ENCODE measurements at places on chromosomes 7 and 10. TPM values are rescaled to one million over a fixed set of nuclear protein-coding genes. Genes with fewer than 3 reads are reported as not detected.

DNA sequence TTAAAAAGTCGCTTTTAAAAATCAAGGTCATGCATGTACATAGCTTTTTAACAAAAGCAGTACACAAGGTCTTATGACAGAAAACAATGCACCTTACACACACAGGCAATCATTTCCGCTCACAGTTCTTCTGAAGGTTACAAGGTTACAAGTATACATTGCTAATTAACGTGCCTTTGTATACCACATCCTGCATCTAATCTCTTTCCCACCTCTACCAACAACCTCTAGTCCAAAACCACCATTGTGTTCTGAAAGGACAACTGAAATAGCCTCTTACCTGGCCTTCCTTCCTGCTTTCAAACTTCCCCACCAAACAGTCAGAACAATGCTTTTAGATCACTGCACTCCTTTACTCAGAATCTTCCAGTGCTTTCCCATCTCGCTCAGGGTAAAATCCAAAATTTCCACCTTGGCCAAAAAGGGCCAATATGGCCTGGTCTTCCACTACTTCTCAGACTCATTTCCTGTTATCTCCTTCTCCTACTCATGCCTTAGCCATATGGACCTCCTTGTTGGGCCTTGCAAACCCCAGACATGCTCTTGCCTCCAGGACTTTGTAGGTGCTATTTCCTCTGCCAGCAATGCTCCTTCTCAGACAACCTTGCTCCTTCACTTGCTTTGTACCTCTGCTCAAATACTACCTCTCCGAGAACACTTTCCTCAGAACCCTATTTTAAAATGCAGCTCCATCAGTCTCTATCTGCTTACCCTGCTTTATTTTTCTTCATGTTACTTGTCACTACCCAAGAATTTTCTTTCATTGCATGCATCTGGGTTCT, 205.4 kb downstream of the DNAJC1 start:
- H3K4me1 ChIP-seq = no peaks in the 10 kb centered on the region
- no peaks in the 10 kb centered on the region for H3K27me3 ChIP-seq
- no peak overlapping the region for H3K27ac ChIP-seq
- no peak overlapping the region for H3K4me3 ChIP-seq
- no peaks in the 10 kb centered on the region for H3K36me3 ChIP-seq
- DNase-seq = no peak

- H3K4me3 ChIP-seq = no peak overlapping the region
- peaks cover 4% of the 10 kb centered on the region for H3K36me3 ChIP-seq
- no peak overlapping the region for H3K27ac ChIP-seq
- no peaks in the 10 kb centered on the region for H3K27me3 ChIP-seq
- H3K4me1 ChIP-seq = 0 out of 2 replicates have a peak, but pooled peaks cover 3% of the 10 kb centered on the region
Observed at GRCh38 chr10:17237149-17237527, 9.1 kb downstream of the VIM start.

- no peaks in the 10 kb centered on the region for H3K4me1 ChIP-seq
- DNase-seq = peak; percentile 76
- no peaks in the 10 kb centered on the region for H3K36me3 ChIP-seq
- H3K27me3 ChIP-seq = no peaks in the 10 kb centered on the region
- H3K4me3 ChIP-seq = no peak overlapping the region
Observed at GRCh38 chr10:123043409-123043925, 34.7 kb downstream of the ACADSB start.

GRCh38 chr10:1726861-1727260, 10.5 kb downstream of the ADARB2 start:
- no peak for DNase-seq
- H3K27me3 ChIP-seq = no peaks in the 10 kb centered on the region
- no peaks in the 10 kb centered on the region for H3K4me1 ChIP-seq
- no peaks in the 10 kb centered on the region for H3K36me3 ChIP-seq
- no peak overlapping the region for H3K27ac ChIP-seq

DNA sequence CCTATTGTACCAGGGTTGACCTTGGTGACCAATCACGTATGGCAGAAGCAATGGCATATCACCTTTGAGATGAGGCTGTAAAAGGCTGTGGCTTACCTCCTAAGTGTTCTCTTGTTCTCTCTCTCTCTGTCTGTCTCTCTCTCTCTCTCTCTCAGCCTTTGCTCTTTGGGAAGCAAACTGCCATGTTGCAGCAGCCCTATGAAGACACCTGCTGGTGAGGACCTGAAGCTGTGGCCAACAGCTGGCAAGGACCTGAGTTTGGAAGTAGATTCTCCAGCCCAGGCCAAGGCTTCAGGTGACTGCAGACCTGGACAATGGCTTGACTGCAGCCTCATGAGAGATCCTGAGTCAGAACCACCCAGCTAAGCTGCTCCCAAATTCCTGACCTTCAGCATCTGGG, 161.4 kb downstream of the GPAM start:
- DNase-seq = no peak
- no peaks in the 10 kb centered on the region for H3K4me1 ChIP-seq
- no peak overlapping the region for H3K27ac ChIP-seq
- H3K4me3 ChIP-seq = no peak overlapping the region
- H3K27me3 ChIP-seq = no peaks in the 10 kb centered on the region
- no peaks in the 10 kb centered on the region for H3K36me3 ChIP-seq

DNA sequence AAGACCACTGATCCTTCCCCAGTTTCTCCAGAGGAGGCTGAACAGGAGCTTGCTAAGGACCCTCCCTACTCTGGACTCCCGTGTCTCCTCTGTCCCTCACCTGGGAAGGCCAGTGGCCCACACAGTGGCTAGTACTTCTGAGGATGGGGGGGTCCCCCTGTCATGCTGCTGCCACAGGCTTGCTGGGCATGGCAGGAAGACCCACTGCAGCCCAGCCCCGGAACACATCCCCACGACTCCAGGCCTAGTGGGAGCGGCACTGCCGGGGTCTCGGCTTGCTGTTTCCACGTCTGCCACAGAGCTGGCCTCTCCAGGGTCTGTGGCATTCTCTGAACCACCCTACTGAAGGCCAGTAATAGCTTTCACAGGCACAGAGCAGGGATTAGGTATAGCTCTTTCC, 25.9 kb upstream of the NPFFR1 start:
- no peaks in the 10 kb centered on the region for H3K4me1 ChIP-seq
- H3K27ac ChIP-seq = no peak overlapping the region
- no peaks in the 10 kb centered on the region for H3K27me3 ChIP-seq
- DNase-seq = no peak

- H3K4me1 ChIP-seq = no peaks in the 10 kb centered on the region
- H3K27me3 ChIP-seq = no peaks in the 10 kb centered on the region
- no peaks in the 10 kb centered on the region for H3K36me3 ChIP-seq
- H3K4me3 ChIP-seq = no peak overlapping the region
Observed at GRCh38 chr7:15313361-15313760, 248.5 kb downstream of the AGMO start.

GRCh38 chr7:30977896-30978564, 14.3 kb downstream of the GHRHR start:
- H3K36me3 ChIP-seq = no peaks in the 10 kb centered on the region
- DNase-seq = peak; percentile 74
- H3K4me1 ChIP-seq = peaks cover 8% of the 10 kb centered on the region
- peaks cover 27% of the 10 kb centered on the region for H3K27me3 ChIP-seq
- no peak overlapping the region for H3K27ac ChIP-seq

DNA sequence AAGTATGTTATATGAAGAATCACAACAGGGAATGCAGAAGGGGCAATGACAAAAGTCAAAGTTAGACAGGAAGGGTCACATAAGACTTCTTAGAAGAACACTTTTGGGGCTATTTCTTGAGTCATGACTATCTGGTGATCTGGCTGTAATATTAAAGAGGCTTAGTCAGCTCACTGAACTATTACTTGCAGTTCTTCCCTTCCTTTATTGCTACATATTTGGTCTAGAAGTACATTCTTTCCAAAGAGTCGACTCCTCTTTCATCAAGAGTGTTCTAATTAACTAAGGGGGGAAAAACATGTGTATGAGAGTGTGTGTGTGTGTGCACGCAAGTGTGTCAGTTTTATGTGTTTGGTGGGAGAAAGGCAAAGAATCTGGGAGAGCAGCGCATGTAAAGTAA, 247.3 kb upstream of the LRRTM3 start:
- H3K27ac ChIP-seq = no peak overlapping the region
- no peak overlapping the region for H3K4me3 ChIP-seq
- H3K4me1 ChIP-seq = peaks cover 10% of the 10 kb centered on the region
- H3K27me3 ChIP-seq = no peaks in the 10 kb centered on the region
- H3K36me3 ChIP-seq = no peaks in the 10 kb centered on the region
- DNase-seq = peak; percentile 31

The GALNT17 gene
- not detected for total RNA-seq

The C10orf90 gene
- 2.0 TPM for total RNA-seq

The SEMA3D gene
- total RNA-seq = 4.8 TPM

Data from PC-3 (cell line).